ENCODE measurements at places on chromosomes 6 and 20.

DNA sequence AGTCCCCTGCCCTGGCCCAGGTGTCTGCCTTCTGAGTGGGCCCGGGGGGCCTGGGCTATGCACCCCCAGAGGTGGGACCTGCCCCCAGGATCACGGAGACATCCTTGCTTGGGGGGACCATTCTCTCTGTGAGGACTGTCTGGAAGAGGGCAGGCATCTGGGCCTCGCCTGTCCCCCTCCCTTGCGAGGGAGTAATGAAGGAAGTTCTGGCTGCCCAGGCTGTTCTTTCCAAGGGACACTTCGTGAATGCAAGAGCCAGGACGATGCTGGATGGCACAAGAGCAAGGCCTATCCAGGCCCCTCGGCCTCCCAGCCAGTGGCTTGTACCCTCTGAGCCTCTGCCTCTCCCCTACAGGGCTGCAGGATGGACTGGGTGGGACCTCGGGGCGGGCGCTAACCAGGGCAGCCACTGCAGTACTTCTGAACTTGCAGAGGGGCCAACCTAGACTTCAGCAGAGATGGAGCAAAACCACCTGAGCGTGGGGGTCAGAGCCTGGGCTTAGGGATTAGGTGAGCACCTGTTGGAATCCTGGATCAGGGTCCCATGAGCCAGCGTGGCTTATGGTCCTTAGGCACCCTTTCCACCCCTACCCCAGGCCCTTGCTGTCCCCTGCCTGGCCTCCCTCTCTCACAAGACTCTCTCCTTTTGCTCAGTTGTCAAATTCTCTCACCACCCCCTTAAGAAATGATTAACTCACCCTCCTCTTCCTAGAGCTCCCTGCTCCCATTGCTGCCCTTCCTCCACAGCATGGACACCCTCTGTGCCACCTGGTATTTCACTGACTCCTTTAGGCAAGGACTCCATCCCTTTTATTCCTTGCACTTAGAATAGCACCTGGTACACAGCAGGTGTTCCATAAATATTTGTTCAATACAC, 53.2 kb downstream of the CTCFL start:
- DNase-seq: no peak

DNA sequence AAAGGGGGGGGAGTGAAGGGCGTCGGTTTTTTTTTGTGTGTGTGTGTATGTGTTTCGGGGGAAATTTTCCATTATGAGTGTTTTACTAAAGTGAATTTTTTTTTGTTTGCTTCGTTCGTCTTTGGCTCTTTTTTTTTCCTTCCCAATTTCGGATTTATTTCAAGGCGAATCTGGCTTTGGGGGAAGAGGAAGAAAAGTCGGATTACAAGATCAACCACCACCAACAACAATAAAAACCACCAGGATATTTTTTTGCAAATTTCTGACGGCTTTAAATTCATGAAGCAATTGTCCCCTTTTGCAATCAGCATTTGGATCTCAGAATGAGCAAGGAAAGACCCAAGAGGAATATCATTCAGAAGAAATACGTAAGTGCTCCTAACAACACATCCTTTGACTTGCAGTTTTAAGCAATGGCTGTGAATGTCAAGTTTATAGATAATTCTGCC, 372 bp downstream of the JARID2 start:
- DNase-seq: no peak

DNA sequence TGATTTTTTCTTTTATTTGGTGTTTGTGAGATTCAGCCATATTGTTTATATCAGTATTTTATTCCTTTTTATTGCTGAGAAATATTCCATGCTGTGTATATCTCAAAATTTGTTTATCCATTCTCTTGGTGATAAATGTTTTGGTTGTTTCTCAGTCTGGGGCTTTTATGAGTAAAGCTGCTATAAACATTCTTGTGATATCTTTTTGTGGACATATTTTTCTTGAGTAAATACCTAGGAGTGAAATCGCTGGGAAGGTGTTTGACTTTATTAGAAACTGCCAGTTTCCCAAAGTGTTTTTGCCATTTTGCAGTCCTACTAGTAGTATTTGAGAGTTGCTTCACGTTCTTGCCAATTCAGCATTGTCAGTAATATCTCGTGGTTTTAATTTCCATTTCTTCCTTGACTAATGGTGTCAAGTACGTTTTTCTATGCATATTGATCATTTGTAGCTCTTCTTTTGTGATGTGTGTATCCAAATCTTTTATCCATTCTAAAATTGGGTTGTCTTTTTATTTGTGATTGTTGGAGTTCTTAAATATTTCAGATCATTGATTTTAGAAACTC, 31.1 kb upstream of the DYNLRB1 start:
- no peak for DNase-seq

GRCh38 chr6:128099571-128100197, 198.8 kb upstream of the THEMIS start:
- DNase-seq: no peak

- DNase-seq: peak; percentile 63
These were observed 503 bp downstream of the PPDPF start for GRCh38 chr20:63520934-63521601.

DNA sequence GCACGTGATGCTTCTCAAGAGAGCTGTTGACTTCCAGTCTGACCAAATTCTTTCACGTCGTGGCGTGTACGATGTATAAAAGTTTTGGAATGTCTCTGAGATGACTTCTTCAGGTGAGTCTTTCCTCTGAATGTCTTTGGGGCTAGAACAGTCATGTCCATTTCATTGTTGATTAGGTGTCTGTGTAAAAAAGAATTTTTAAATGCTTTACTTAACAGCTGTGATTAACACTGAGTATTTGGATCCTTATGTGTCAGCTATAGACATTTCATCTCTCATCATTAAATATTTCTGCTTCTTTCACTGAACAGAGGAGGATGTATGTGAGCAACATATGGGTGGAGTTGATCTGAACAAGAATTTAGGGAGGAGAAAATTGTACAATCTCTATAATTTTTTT, 29.3 kb upstream of the KIF13A start:
- no peak for DNase-seq

DNA sequence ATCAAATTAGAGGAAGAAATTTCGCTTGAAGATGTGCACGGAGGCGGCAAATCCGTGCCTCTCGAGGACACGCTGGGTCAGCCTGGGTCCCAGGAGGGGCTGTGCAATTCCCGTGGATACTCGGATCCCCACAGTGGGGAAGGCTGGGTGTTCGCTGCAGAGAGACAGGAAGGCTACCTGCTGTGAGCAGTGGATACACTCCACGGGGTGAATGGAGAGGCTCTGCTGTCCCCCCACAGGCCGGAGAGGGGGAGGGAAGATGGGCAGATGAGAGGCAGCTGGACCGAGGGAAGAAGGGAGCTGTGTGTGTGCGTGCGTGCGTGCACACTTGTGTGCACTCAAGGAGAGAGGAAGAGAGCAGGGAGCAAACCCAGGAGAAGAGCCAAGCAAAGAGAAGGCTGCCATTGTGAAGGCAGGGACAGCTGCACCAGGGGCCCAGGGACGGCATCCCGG, 57.3 kb downstream of the SULF2 start:
- no peak for DNase-seq

DNA sequence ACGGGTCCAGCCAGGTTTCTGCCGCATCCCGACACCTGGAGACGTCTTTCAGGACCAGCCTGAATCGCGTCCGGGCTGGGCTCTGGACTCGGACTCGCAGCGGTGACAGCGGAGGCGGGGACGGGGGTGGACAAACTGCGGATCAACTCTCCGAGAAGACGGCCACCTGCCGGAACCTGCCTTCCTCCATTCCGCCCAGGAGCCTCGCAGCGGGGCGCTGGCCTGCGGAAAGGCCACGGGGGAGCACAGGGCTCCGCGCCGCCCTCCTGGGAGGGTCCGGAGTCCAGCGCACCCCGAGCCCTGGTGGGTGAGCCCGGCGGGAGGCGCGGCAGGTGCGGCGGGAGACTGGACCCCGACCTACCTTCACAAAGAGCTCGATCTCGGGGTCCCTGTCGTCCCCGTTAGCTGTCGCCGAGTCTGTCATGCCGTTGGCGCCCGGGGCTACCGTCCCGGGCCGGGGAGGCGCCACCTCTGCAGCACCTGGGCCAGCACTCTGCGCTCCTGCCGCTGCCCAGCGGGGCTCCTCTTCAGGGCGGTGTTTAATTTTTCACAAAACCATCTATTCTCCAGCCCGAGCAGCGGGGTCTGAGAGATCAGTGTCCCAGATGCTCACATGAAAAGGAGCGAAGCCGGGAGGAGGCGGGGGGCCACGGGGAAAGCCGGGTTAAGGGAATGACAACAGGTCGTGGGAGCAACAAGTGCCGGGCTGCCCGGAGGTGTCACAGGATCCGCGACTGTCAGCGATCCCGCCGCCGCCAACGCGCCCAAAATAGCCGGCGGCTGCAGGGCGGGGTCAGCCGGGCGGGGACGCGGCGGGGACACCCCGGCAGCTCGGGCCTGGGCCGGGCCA, at the start of gene CLIC5:
Gene CLIC5 (minus strand): TSS at position 742 of the 850 bp plus-strand sequence. CDS start 318 bp downstream, at position 424.
- DNase-seq: no peak

DNA sequence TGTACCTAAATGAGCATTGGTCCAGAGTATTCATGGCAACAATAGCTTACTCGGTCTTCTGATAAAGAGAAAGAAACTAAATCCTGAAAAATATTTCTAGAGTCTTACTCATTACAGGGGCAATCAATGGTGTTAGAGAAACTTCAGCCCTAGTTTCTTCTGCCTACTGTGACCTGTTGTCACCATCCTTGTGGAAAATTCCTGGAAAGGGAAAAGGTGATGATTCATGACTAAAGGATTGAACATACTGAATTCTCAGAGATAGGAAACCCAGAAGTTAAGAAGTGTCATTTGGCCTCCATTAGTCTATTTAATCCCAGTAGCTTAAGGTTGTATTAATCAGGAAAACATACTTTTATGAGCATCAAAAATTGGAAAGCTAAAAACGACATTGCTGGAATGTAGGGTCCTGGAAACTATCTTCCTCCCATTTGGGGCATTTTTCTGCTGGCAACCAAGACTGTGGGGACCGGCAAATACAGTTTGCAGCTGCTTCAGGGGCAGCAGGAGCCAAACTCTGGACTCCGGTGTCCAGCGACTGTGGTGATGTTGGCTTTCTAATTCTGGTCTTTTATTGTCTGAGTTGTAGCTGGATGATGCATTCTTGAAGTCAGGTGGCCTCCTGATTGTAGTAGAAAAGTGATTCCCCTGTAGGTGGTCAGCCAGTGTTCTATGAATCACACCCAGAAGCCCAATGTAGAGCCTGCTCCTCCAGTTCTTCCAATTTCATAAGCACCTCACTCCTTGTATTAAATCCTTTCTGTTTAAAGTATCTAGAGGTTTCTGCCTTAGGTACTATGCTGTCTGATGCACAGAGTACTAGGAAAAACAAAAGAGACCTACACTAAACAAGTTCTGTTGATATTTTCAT, 67.6 kb downstream of the LCA5 start:
- DNase-seq: no peak

GRCh38 chr20:6473197-6473596, 294.3 kb upstream of the BMP2 start:
- no peak for DNase-seq

- no peak for DNase-seq
These were observed 55.2 kb upstream of the MAFB start for GRCh38 chr20:40744072-40744817.
